ENCODE measurements at places on chromosomes 1 and 21.

DNA sequence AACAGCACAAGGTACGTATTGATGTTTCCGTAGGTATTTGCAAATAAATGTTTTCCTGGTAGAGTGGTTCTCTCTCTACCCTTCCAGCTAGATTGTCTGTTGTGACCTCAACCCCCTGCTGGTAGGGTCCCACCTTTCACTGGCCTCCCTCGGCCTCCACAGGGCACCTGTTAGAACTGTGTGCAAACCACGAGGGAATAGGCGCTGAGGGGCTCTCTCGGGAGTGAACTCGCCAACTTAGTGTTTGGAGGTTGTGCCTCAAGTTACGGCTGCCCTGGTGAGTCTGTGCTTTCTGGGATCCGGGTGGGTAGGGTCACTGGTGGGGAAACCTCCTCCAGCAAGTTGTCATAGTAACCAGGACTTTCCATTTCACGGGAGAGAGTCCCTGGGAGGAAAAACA is 204.7 kb upstream of the EDN2 start:
- no peak for DNase-seq

- no peak for DNase-seq
Observed at GRCh38 chr1:44413740-44414139, 8.7 kb downstream of the RNF220 start.

- peak; percentile 15 for DNase-seq
Observed at GRCh38 chr1:151196292-151196800, 2.0 kb upstream of the PIP5K1A start.

- DNase-seq: no peak
Observed at GRCh38 chr1:41870076-41870562, 48.6 kb downstream of the HIVEP3 start.

GRCh38 chr21:43849532-43850299 is 15.3 kb upstream of the AGPAT3 start:
- DNase-seq: no peak

DNA sequence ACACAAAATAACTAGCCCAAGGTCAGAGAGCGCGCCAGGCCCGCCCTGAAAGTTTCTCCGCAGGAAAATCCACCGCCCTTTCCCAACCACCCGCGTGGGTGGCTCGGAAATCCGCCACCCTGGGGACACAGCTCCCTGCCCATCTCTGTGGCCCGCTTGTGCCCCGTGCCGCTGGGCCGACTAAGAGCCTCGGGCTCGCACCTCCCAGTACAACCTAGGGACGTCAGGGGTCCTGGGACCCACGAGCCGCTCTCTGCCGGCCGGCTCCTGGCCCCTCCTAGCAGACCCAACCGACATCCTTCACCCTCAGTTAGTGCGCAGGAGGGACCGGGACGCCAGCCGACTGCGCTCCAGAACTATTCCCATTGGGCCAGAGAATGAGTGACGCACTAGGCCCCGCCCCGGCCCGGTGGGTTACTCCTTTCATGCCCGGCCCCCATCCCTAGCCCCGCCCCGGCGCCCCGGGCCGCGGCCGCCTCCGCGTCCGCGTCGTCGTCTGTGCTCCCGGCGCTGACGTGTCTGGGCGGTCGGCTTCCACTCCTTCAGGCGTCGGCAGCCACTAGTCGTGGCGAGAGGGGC is 396 bp upstream of the UAP1 start:
- DNase-seq: peak; percentile 85

GRCh38 chr1:90987841-90988240 is 34.0 kb downstream of the ZNF644 start:
- no peak for DNase-seq

DNA sequence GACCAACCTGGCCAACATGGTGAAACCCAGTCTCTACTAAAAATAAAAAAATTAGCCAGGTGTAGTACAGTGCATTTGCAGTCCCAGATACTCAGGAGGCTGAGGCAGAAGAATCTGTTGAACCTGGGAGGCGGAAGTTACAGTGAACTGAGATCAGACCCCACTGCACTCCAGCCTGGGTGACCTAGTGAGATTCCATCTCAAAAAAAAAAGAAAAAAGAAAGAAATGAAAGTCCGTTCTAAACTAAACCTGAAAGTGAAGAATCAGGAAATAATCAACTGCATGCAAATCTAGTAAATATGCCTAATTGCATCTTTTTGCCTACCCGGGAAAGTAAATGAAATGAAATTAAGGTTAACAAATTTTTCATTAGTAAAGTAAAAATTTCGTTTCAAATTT is 99.6 kb downstream of the ZZZ3 start:
- DNase-seq: no peak

DNA sequence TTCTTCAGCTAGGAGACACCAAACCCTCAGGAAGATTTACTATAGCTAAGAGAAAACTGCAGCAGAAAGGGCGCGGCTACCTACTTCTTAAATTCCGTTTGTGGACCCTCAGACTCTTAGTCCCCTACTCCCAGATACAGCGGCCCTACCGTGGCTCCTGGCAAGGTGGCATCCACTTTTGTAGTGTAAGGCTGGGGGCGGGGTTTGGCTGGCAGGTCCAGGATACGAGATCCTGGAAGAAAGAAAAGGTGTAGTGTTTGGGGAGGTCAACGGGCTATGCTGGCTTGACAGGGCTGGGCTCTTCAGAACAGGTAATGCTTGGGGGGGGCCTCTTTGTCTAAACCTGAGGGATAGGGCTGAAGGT is 280 bp downstream of the CREB3L4 start:
- no peak for DNase-seq

DNA sequence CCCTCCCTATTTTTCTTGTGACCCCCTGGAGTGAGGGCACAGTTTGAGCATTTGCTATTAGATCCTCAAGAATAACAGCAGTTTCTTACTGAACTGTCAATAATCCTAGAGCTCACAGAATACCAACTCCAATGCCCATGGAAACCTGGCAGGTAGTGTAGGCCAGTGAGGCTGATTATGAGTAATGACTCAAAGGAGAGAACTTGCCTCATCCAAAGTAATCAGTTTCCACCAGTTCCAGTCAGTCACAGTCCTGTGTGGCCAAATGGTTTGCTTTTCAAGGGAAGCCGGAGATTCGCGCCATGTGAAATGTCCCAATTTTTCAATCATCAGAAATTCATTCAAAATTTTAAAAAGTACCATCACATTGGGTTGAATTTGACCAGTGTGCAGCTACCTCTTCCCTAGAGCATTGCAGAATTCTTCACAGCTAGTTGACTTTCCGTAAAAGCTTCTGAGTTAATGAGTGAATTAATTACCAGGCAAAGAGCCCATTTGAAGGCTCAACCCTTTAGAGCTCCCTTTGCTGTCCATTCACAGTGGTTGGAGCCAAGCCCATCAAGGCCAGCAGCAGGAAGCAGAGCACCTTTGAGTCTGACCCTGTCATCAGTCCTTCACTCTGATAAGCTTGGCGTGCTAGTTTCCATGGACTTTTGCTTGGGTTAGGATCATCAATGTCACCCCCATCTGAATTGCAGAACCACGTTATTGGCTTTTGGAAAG is 170.3 kb downstream of the KAZN start:
- no peak for DNase-seq

DNA sequence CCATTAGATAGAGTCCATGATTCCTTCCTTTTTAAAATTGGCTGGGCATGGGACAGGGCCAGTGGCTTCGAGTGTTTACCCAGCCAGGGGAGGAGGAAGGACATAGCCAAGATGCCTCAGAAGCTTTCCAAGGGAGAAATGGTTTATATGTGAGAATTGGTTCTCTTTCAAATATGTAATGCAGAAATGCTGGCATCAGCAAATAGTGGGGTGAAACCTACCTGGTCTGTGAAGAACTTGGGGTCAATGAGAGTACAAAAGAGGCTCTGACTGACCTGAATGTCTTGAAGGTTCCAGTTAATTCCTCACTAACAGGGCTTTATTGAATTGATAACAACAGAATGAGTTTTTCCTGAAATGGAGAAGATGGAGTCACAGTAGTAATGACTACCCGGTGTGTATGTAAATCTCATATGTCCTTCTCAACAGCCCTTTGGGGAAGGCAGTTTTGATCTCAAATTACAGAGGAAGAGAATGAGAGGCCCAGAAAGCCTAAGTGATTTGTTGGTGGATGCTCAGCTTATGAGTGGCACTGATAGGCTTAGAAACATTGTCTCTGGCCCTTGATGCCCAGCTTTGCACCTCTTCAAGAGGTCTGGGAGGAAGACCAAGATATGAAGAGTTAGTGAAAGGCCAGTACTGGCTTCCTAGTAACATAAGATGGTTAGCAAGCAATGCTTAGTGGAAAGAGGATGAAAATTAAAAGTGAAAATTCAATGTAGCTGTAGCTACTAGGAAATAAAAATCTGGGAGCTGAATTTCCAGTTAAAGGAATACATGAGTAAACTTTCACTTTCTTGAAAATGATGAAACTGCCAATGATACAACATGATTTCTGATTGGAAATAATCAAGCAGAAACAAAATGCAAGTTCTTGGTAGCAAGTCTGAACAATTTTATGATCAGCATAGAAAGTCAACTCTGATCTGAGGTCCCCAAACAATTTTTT is 2.7 kb downstream of the ATF3 start:
- no peak for DNase-seq

GRCh38 chr1:209733409-209734192 is 22.3 kb upstream of the TRAF3IP3 start:
- no peak for DNase-seq

- no peak for DNase-seq
Observed at GRCh38 chr1:184641894-184642293, 112.8 kb downstream of the EDEM3 start.

GRCh38 chr1:229199261-229200243 is 71.4 kb upstream of the RAB4A start:
- DNase-seq: no peak

DNA sequence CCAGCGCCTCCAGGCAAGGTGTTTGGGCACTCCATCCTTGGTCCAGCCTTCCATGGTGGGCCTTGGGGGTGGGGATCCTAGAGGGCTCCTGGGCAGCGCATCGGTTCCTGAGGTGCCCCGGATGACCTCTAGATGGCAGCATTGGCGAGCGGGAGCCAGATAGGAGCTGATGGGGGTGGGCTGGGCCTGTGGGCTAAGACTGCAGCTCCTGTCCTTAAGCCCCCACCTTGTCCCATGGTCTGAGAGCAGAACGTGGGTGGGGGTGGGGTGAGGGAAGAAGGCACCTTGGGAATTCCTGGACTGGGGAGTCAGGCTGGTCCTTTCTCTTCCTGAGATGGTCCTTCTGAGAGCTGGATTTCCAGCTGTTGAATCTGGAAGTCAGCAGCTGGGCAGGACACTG is 93.4 kb upstream of the CSF3R start:
- DNase-seq: peak; percentile 10

- no peak for DNase-seq
Observed at GRCh38 chr1:234330843-234331215, 42.4 kb upstream of the COA6 start.

- no peak for DNase-seq
Observed at GRCh38 chr1:227545361-227545760, 18.0 kb upstream of the ZNF678 start.

GRCh38 chr1:211613951-211614350 is 35.0 kb upstream of the SLC30A1 start:
- no peak for DNase-seq

DNA sequence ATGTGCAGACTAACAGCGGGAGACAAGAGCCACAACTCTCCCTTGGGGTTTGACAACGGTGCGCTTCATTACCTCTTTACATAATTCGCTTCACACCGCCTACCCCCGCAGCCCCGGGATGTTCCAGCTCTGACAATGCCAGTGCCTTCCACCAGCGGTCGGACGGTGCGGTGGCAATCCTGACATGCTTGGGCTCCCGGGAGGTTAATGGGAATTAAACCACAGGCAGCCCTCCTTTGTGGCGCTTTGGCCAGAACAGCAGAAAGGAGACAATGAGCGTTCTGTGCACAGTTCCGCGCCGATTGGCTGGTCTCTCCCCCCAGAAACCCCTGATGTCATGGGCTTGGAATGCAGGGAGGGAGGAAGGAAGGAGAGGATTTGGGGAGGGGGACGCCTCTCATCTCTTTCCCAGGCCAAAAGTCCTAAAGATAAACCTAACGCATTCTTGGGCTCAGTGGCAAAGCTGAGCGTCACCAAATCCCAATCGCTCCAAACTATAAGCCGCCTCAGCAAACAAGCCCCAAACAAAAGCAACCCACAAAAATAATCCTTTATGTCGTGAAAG is 1.3 kb downstream of the CNN3 start:
- no peak for DNase-seq

DNA sequence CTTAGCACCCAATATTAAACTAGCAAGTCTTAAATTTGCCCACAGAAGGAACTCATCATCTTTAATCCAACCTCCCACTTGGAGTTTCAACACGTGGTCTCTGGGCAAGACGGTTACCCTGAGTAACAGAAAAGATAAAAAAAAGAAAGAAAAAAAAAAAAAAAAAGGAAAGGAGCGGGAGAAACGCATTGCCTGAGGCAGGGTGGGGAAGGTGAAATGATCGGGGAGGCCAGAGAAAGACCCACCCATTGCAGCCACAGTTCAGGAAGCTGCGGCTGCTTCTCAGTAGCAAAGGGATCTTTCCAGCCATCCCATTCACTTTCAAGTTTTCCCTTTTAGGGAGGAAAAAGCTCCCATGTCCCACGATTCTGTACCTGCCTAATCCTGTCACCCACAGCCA is 32.0 kb upstream of the OTUD3 start:
- DNase-seq: no peak

GRCh38 chr21:34343838-34344381 is 19.9 kb upstream of the KCNE2 start:
- DNase-seq: no peak

GRCh38 chr1:167880580-167881021 is 33.3 kb downstream of the ADCY10 start:
- no peak for DNase-seq

GRCh38 chr1:80155371-80155770 is 1148.8 kb upstream of the ADGRL4 start:
- DNase-seq: no peak

GRCh38 chr21:42350927-42351426 is at the start of gene TFF2:
TFF2 (minus strand) TSS chr21:42350994; CDS start chr21:42350957, 37 bp downstream.
- DNase-seq: no peak

- DNase-seq: no peak
Observed at GRCh38 chr1:20261095-20261494, 29.6 kb upstream of the VWA5B1 start.

- DNase-seq: no peak
Observed at GRCh38 chr1:10651793-10652192, 144.7 kb downstream of the CASZ1 start.

DNA sequence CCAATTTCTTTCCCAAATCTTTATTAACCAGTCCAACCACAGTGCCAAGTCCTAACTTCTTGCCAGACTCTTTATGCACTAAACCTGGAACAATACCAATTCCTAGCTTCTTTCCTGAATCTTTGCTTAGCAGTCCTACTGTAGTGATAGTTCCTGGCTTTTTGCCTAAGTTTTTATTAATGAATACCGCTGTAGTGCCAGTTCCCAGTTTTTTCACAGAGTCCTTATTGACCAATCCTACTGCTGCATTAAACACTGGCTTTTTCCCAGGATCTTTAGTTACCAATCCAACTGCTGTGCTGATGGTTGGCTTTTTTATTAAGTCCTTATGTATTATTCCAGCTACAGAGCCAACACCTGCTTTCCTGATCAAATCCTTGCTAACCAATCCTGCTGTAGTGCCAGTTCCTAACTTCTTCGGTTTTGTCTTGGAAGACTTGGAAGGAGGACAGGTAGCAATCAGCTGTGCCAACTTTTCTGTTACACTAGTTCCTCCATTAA is 80.8 kb downstream of the ASH1L start:
- no peak for DNase-seq

Measured in activated naive CD4-positive, alpha-beta T cell (primary cell).